NCI-H2171 (cell line): ENCODE measurements at places on chromosomes 2 and 18.

DNA sequence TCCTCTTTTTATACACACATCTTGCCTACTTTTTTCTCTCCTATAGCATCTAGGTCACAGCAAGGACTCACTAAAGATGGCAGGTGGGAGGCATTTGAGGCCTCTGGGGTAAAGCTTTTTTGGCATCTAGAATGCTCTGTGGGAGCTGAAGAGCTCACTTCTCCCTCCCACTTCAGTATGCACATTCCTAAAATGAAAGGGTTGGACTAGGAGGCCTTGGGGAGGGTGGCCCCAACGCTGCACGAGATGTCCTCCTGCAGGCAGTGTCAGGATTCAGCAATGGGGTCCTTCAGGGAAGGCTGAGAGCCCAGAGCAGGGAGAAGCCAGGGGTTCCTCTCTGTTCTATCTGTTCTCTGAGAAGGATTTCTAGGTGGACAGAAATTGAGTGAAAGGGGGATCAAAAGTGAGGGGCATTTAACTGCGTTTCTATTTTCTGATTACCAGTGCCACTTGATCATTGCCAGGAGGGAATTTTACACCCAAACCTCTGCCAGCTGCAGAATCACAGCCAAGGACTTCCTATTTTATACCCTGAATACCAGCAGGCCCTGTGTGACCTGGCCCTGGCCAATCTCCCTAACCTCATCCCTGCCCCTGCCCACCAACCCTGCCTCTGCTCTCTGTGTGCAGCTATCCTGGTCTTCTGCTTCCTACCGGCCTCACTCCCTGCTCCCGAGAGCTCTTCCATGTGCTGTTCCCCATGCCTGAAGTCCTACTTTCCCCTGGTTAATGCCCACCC lies 186.2 kb downstream of the CYP26B1 start:
- no peak for DNase-seq

GRCh38 chr18:75408554-75409506 lies 18.7 kb downstream of the SMIM21 start:
- no peak for DNase-seq

DNA sequence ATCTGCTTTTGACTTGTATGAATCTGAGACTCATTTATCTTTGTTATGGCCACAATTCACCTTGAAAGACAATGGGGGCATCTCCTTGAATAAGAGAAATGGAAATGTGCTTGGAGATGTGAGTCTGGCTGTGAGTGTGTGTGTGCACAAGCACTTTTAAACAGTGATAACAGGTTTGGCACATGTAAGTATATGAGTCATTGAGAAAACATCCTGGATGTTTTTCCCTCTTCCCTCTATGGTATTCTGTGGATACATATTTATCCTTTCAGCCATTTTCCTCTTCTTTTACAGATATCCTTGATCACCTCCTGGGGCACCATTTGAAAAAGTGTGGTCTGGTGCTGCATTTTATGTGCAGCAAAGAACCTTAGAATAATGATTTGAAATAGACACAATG lies 317.3 kb upstream of the THUMPD2 start:
- no peak for DNase-seq

DNA sequence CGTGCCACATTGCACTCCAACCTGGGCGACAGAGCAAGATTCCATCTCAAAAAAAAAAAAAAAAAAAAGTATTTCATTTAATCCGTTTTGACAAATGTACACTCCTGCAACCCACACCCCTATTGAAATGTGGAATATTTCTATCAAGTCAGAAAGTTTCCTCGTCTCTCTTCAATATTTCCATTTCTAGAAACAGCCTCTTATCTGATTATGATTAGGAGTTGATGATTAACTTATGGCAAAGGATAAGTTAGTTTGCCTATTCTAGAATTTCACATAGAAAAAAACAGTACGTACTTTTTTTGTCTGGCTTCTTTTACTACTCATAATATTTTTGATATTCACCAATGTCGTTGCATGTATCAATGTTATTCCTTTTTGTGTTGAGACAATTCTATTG lies 107.1 kb upstream of the DNMT3A start:
- no peak for DNase-seq

DNA sequence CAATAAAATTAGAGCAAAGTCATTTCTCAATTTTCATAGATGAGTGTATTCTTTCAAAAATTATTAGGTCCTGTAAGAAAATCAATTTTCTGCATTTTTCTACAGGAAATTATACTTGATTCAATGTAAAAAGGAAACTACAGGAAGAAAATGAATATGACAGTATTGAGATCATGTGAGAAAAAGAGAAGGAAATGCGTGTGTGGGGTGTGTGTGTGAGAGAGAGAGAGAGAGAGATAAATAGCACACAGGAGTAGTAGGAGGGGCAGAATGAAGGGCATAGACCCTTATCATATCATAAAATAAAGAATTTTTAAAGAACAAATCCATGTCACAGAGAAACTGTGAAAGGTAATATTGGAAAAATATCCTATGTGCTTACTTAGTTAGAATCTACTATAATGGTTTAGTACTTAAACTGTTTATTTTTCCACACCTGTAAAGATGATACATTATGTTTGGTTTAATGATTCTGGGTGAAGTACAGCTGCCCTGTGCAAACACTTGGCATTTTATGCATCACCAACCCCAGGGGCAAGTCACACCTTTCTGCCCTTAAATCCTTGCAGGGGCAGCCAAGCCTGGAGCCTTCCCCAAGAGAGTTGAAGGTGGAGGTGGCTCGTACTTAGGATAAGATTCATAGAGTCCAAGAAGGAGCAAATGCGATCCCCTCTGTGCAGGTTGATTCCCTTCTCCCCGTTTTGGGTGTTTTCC lies 276.4 kb downstream of the TGIF1 start:
- DNase-seq: no peak

GRCh38 chr2:69307579-69308064 lies 79.4 kb downstream of the GFPT1 start:
- DNase-seq: no peak
